ENCODE measurements at places on chromosomes 6 and 20. TPM values are rescaled to one million over a fixed set of nuclear protein-coding genes. Genes with fewer than 3 reads are reported as not detected.

GSTA3 gene
- total RNA-seq, result not detected

- peak; percentile 71 for DNase-seq
Measured at GRCh38 chr6:30915591-30915946, 1.5 kb downstream of the VARS2 start.

DNA sequence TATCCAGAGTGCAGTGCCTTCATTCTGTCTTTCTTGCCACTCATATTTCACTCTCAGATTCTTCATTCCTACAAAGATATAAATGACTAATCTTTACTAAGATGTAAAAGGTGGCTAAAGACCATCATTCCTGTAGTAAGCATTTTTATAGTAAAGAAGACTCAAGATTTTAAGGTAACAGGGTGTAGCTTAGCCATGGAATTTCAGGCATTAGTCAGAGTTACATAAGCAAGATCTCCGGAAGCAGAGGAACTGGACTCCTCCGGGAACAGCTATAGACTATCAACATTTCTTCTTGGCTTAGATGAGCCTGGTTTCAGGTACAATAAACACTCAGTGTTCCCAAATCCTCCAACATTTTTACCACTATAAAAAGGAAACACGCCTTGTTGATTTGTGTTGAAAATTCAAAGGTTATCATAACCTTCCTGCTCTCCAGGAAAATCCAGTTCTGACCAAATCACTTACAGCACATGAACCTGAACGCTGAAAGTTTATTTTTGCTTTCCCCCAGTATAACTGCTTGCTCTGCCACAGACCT lies 23.7 kb downstream of the SERPINB1 start:
- DNase-seq, result peak; percentile 61

DNA sequence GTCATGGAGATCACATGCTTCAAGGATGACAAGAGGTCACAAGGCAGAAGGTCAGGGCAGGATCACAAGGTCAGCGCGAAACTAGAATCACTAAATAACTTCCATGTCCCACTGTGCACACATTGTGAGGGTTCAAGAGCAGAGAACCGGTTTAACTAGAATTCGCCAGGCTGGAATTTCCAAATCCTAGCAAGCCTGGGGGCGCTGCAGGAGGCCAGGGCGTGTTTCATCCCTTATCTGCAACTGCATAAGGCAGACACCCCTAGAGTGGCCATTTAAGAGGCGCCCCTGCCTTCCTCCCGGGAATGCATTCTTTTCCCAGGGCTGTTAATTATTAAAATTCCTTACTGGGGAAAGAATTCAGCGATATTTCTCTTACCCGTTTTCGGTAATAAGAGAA lies 40.2 kb upstream of the SLC22A1 start:
- DNase-seq, result no peak

- peak; percentile 85 for DNase-seq
Measured at GRCh38 chr20:61118429-61119224, 133.4 kb upstream of the CDH4 start.
